ENCODE measurements at places on chromosomes 16 and 17.

DNA sequence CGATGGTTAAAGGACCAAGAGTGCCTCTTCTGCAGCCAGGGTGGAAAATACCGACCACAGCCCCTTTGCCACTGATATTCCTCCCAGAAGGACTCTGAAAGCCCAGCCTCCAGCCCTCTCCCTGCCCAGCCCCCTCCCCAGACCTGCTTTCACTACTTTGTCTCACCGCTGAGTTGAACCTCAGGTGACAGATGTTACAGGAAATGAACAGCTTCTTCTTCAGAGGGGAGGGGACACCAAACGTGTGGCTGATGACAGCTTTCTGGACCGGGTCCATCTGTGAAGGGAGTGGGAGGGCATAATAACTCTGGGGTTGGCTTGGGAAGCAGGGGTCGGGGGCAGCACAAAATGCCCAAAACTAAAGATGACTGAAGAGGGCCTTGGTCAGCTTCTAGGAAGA is 14.2 kb downstream of the NKIRAS2 start:
- DNase-seq: no peak

- no peak for DNase-seq
Measured at GRCh38 chr17:18364166-18364565, 816 bp upstream of the SHMT1 start.

GRCh38 chr17:66406701-66407644 is 104.6 kb downstream of the PRKCA start:
- DNase-seq: no peak

DNA sequence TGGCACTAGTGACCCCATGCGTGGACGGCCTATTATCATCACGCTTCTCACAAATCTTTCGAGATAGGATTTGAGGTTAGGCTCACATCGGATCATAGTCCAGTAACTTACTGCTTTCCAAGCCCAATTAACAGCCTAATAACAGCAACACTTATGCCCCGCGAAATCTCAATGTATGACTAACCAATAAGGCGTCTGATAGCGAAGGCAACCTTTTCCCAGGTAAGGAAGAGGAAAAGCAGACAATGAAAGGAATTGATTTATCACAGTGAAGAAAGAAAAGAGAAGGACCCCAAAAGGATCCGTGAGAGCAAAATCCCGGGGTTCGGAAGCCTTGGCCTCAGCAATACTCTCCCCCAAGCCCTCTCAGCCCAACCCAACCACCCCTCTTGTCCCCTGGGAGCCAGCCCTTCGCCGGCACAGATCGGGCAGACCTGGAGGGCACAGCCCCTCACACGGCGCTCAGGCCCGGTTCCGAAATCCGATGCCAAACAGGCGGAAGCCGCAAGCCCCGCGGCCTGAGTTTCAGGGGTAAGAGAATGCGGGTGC is 534 bp downstream of the GPATCH8 start:
- no peak for DNase-seq

- DNase-seq: no peak
Measured at GRCh38 chr17:2385240-2386210, 15.3 kb downstream of the MNT start.

DNA sequence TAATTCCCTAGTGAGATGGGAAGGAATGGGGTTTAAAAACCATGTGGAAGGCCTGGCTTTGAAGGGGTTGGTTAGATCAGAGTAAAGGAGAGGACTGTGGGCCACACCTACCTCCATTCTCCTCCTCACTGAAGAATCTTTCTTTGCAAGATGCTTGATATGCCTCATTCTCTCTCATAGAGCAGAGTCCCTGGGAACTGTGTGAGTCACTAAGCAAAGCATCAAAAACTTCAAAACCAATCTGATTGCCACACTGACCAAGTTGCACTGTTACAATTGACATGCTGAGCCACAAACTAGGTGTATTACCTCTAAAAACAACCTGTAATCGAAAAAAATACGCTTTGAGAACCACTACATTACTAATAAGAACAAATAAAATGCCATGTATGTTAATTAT is 2.0 kb downstream of the TUBD1 start:
- DNase-seq: no peak
